Activated CD4-positive, alpha-beta T cell treated with anti-CD3 and anti-CD28 coated beads, Interleukin-2, amount 10 ng/mL, durations not matched to agents 7 days and 5 days (primary cell): ENCODE measurements at places on chromosomes 5 and 9. TPM values are rescaled to one million over a fixed set of nuclear protein-coding genes. Genes with fewer than 3 reads are reported as not detected.

The CCNO gene
- not detected for total RNA-seq

The TSLP gene
- 0.19 TPM for total RNA-seq

The ANKRD55 gene
- 11.9 TPM for total RNA-seq

The PCDHA11 gene
- total RNA-seq = not detected

The TRPM3 gene
- total RNA-seq = not detected

The HAVCR1 gene
- total RNA-seq = 2.0 TPM

The APBA1 gene
- total RNA-seq = 1.6 TPM

The HMCN2 gene
- total RNA-seq = not detected

The SEMA4D gene
- 334 TPM for total RNA-seq

The SLC34A1 gene
- 0.27 TPM for total RNA-seq

The PCDHGC3 gene
- not detected for total RNA-seq

The TBC1D2 gene
- total RNA-seq = 8.3 TPM

The ALDH1A1 gene
- not detected for total RNA-seq

The ANKRD18B gene
- 0.97 TPM for total RNA-seq

The LRRC19 gene
- not detected for total RNA-seq

The CCDC183 gene
- 0.97 TPM for total RNA-seq

The ZNF169 gene
- total RNA-seq = 9.2 TPM
